ENCODE measurements at places on chromosomes 12 and 14.

DNA sequence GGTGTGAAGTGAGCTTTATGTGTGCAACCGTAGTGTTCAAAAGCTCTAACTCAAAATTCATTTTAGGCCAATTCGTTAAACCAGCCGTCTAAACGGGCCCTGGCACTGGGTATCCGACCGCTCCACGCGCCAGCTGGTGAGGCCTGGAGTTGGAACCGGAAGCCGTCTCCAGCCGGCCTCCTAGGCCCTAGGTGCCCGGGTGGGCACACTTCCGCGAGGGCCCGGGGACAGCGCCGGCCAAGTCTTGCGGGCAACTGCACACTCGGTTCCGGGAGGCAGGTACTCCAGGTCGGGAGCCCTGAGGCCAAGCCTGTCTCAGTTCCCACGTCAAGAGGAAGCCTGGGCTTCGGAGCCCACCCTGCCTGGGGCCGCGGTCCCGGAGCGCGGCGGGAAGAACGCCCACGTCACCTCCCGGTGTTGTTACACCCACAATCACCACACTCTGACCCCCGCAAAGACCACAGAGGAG lies 16.2 kb downstream of the OTX2 start:
- DNase-seq, result no peak

GRCh38 chr14:57987596-57988300 lies 121.9 kb upstream of the SLC35F4 start:
- no peak for DNase-seq

DNA sequence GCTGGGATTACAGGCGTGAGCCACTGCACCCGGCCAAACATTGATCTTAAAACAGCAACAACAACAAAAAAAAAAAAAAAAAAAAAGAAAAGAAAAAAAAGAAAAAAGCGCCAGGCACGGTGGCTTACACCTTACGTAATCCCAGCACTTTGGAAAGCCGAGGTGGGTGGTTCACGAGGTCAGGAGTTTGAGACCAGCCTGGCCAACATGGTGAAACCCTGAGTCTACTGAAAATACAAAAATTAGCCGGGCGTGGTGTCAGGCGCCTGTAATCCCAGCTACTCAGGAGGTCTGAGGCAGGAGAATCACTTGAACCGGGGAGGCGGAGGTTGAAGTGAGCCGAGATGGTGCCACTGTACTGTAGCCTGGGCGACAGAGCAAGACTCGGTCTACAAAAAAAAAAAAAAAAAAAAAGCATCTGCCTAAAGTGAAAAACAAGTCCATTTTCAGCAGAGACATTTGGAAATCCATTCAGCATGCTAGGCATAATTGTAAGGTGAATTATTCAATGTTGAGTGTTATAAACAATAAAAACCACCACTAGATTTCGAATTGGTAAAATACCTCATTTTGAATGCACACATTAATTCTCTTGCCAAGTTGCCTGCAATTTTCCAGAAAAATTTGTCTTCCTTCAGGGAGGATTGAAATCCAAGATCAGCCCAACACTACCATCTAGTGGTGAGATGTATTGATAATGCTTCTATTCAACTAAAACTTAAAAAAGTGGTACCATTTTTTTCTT lies 8.0 kb upstream of the CERS5 start:
- DNase-seq, result no peak

- DNase-seq, result no peak
Observed at GRCh38 chr14:99872786-99873440, 79.7 kb downstream of the EML1 start.

DNA sequence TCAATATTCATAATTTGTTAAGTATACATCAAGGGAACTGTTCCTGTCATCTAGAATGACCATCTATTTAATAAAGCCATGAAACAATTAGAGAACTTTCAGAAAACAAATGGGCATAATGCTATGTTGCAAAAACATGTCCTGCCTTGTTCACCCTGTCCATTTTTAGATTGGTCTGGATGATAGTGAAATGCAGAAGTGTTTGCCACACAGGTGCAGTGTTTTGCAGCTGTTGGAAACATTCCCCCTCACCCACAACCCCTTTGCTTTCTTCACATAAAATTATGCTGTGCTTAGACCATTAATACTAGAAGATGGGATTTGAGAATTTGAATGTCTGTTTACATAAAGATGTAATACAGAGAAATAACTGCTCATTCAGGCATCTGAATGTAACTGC lies 36.5 kb downstream of the LEMD3 start:
- no peak for DNase-seq

GRCh38 chr14:27242874-27243273 lies 645.0 kb upstream of the NOVA1 start:
- no peak for DNase-seq

GRCh38 chr14:52944254-52944653 lies 6.6 kb downstream of the FERMT2 start:
- DNase-seq, result no peak

All from GM19239 (cell line).